ENCODE measurements at places on chromosomes 1 and 21.
A peak's percentile ranks its signal among the peaks of the same experiment; 100 is the strongest.

DNA sequence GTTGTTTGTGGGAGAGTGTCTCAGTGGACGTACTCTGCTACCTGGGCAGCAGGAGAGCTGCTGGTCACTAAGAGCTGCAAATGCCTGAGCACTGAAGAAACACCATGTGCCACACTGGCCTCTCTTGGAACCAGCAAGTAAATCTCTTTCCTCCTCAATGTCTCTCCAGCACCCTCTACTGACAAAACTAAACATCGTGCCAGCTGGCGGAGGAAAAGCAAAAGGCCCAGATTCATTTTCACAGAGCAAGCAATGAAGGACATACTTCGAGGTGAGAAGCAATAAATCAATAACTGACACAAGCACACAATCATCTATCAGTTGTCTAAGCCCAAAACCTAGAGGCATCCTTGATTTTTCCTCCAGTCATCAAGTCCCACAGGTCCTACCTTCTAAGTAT lies 78.1 kb downstream of the RERE start:
- DNase-seq: peak; percentile 47

DNA sequence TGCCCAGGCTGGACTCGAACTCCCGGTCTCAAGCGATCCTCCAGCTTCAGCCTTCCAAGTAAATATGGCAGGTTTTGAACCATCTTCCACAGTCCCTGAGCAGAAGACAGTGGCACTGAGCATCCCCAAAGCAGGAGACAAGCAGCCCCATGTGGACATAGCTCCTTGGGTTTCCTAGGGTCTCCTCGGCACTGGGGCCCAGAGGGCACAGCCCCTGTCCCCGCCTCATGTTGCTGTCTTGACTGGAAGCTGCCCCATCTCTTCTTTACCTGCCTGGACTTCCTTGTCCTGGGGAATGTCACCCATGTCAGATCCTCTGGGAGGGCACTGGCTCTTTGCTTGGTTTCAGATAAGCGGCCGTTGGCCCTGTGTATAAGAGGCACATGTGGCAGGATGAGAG lies 263.7 kb upstream of the RAB4A start:
- no peak for DNase-seq

- DNase-seq: peak; percentile 68
These were observed 1.0 kb downstream of the PLPP3 start for GRCh38 chr1:56578138-56578962.

DNA sequence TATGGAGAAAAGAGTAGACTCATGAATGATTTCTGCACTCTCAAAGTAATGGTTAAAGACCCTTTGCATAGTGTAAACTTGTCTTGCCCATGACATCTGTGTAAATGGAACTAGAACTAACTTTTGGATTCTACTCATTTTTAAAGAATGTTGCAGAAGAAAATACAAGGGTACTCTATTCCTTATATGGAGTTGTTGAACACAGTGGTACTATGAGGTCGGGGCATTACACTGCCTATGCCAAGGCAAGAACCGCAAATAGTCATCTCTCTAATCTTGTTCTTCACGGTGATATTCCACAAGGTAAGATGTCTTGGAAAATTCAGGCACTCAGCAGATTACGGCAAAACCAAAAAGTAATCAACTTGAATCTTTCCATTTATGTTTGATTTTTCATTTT lies 19.8 kb downstream of the CCT8 start:
- no peak for DNase-seq

DNA sequence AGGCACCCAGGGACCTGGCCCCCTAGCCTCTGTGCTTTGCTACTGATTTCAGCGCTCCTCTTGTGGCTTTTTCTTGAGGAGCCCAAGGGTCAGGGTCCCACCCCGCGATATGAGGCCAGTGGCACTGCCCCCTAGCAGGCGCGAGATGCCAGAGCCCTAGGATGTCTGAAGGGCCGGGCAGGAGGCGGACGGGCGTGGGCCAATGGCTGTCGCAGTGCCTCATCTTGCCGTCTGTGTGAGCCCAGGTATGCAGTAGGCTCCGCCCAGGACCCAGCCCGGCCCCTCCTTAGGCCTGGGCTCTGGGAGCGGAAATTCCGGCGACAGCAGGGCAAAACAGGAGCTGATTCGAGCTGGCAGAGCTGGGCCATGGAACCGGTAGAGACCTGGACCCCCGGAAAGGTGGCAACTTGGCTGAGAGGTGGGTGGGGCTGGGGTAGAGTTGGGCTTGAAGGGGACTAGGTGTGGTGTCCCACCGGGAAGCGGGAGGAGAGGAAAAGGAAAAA lies at the start of gene CNKSR1:
Gene CNKSR1 (plus strand): TSS at position 310 of the 503 bp plus-strand sequence. CDS start 57 bp downstream, at position 367.
- DNase-seq: no peak

- DNase-seq: no peak
These were observed 15.6 kb downstream of the C1orf159 start for GRCh38 chr1:1100296-1100695.

- peak; percentile 64 for DNase-seq
These were observed 50.2 kb downstream of the DENND1B start for GRCh38 chr1:197725044-197725443.

- DNase-seq: peak; percentile 96
These were observed at the start of gene ACKR1 for GRCh38 chr1:159204161-159205141. Gene ACKR1, plus strand, starts transcription at chr1:159204875. Its CDS starts 85 bp downstream, at chr1:159204960.
